ENCODE measurements at places on chromosomes 6 and 20. TPM values are rescaled to one million over a fixed set of nuclear protein-coding genes. Genes with fewer than 3 reads are reported as not detected.

Gene GGTLC1
- not detected for total RNA-seq

Gene DPPA5
- not detected for total RNA-seq

Gene POU5F1
- 1.3 TPM for total RNA-seq

Gene C20orf202
- total RNA-seq: 0.07 TPM

Gene GNRH2
- total RNA-seq: 0.26 TPM
